ENCODE measurements at places on chromosomes 5 and 9. TPM values are rescaled to one million over a fixed set of nuclear protein-coding genes. Genes with fewer than 3 reads are reported as not detected.

Gene AGTPBP1
- 73.7 TPM for total RNA-seq

Gene SMIM33
- not detected for total RNA-seq

Gene TCF7
- total RNA-seq: 6.2 TPM

Gene SAXO1
- 0.32 TPM for total RNA-seq

Gene SPATA31E1
- 0.73 TPM for total RNA-seq

Gene TIMD4
- total RNA-seq: not detected

Gene DMRT3
- total RNA-seq: not detected

Gene ISL1
- total RNA-seq: not detected

Gene PPP2R2B
- 71.5 TPM for total RNA-seq

Gene RNF183
- 0.20 TPM for total RNA-seq

Gene ZFP2
- 2.0 TPM for total RNA-seq

Gene NOXA1
- 0.33 TPM for total RNA-seq

Gene SELENOP
- 0.83 TPM for total RNA-seq

Gene GNA14
- 0.27 TPM for total RNA-seq

Gene WDR31
- total RNA-seq: 2.0 TPM

Gene SLC4A9
- total RNA-seq: not detected

Gene INSL6
- total RNA-seq: 0.48 TPM

Gene CENPK
- total RNA-seq: 1.2 TPM

Gene GGTA1
- total RNA-seq: 0.11 TPM

Gene SPINK13
- total RNA-seq: 0.25 TPM

Gene NMUR2
- total RNA-seq: 1.3 TPM

Gene ERAP2
- 0.96 TPM for total RNA-seq

Gene SPINK1
- total RNA-seq: not detected

Gene CARD6
- total RNA-seq: 1.7 TPM

Gene HNRNPA0
- 10.7 TPM for total RNA-seq

Gene SLC46A2
- 0.15 TPM for total RNA-seq

Gene TAF11L10
- total RNA-seq: not detected

Gene C6
- total RNA-seq: not detected

Gene PDCD1LG2
- total RNA-seq: 0.05 TPM

Gene AK8
- total RNA-seq: 0.98 TPM

Gene FBXO10
- 12.6 TPM for total RNA-seq

Gene PAEP
- total RNA-seq: not detected

Gene PCBD2
- total RNA-seq: 8.6 TPM

Gene CSF1R
- total RNA-seq: 0.66 TPM

Gene AQP3
- 0.79 TPM for total RNA-seq

Gene FAXDC2
- 5.8 TPM for total RNA-seq

Gene NUTM2F
- total RNA-seq: 0.69 TPM

Gene SPOCK1
- 43.4 TPM for total RNA-seq

Gene SIT1
- 0.19 TPM for total RNA-seq
